ENCODE measurements at places on chromosomes 1 and 21. TPM values are rescaled to one million over a fixed set of nuclear protein-coding genes. Genes with fewer than 3 reads are reported as not detected.
A peak's percentile ranks its signal among the peaks of the same experiment; 100 is the strongest.

The NGF gene
- total RNA-seq: 1.3 TPM

The PDIK1L gene
- total RNA-seq: 3.1 TPM

The AMY2B gene
- 22.5 TPM for total RNA-seq

The UQCRH gene
- total RNA-seq: 341 TPM

DNA sequence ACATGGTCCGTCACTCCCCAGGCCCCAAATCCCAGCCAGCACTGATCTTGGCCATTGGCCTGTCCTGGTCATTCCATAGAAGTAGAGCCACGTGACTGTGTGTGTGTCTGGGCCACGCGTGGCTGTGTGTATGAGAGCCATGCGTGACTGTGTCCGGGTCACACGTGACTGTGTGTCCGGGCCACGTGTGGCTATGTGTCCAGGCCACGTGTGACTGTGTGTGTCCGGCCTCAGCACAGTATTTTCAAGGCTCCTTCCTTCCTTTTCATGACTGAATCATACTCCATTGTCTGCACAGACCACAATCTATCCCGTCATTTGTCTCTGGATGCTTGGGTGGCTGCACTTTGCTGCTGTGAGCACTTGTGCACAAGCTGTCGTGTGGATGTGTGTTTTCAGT, 67.4 kb downstream of the SKI start:
- H3K27ac ChIP-seq: no peak overlapping the region
- DNase-seq: no peak
- H3K27me3 ChIP-seq: no peaks in the 10 kb centered on the region

DNA sequence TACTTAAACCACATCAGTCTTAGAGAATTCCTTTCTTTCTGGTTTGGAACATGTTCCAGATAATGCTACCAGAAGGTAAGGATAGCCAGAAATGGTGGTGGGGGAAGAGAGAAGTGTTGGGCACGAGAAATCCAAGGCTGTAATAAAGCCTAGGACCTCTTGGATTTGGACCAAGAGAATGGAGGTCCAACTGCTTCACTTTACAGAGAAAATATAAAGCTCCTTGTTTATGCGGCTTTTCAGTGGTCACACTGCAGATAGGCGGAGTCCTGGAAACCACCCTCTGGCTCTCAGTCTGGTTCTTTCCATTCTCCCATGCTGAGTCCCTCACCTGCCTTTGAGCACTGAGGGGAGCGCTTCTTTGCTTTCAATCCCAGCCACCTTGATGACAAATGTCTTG, 87.8 kb downstream of the ADCY10 start:
- H3K4me1 ChIP-seq: no peaks in the 10 kb centered on the region
- no peaks in the 10 kb centered on the region for H3K36me3 ChIP-seq
- DNase-seq: no peak
- no peak overlapping the region for H3K4me3 ChIP-seq

GRCh38 chr1:45493116-45493697, 2.2 kb upstream of the TESK2 start:
- H3K36me3 ChIP-seq: no peaks in the 10 kb centered on the region
- no peaks in the 10 kb centered on the region for H3K27me3 ChIP-seq
- H3K4me1 ChIP-seq: peaks cover 19% of the 10 kb centered on the region

DNA sequence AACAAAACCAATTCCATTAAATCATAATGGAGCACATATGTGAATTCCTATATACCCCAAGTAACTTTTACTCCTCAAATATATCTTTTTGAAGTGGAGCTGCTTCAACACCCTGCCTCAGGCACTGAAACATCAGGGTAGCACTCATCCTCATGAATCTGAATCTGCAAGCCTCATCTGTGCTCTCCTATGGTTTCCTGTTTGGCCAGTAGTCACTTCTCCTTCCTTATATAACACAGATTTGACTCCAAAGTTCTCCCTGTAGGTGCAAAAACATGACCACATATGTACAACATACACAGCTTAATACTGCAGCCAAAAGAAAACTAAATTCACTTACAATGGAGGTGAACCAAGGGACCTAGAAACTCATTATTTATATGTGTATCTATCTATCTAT, 7.2 kb downstream of the TRIT1 start:
- peaks cover 5% of the 10 kb centered on the region for H3K36me3 ChIP-seq
- H3K4me3 ChIP-seq: no peak overlapping the region
- H3K27me3 ChIP-seq: no peaks in the 10 kb centered on the region
- H3K4me1 ChIP-seq: peaks cover 34% of the 10 kb centered on the region

GRCh38 chr1:109365642-109366204, 32.0 kb downstream of the SORT1 start:
- peaks cover 26% of the 10 kb centered on the region for H3K36me3 ChIP-seq
- peaks cover 68% of the 10 kb centered on the region for H3K4me1 ChIP-seq
- no peaks in the 10 kb centered on the region for H3K27me3 ChIP-seq
- DNase-seq: no peak

DNA sequence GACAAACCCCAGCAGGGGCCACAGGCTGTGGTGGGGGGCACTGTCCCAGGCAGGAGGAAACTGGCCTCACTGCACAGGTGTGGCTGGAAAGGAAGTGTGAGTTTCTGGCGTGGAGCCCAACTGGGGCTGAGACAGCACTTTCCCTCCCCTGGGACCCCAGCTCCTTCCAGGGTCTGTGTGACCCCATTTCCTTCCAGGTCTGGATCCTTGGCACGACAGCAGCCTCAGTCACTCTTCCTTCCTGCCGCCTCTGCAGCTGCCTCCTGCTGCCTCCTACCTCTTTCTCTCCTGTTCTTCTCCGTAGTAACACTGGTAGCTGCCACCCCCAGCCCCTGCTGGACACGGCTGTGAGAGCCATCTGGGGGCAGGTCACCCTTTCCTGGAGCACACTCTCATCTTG, 88.0 kb downstream of the SIK1 start:
- H3K4me3 ChIP-seq: no peak overlapping the region
- H3K4me1 ChIP-seq: peaks cover 25% of the 10 kb centered on the region
- H3K27me3 ChIP-seq: peaks cover 1% of the 10 kb centered on the region
- H3K36me3 ChIP-seq: no peaks in the 10 kb centered on the region

DNA sequence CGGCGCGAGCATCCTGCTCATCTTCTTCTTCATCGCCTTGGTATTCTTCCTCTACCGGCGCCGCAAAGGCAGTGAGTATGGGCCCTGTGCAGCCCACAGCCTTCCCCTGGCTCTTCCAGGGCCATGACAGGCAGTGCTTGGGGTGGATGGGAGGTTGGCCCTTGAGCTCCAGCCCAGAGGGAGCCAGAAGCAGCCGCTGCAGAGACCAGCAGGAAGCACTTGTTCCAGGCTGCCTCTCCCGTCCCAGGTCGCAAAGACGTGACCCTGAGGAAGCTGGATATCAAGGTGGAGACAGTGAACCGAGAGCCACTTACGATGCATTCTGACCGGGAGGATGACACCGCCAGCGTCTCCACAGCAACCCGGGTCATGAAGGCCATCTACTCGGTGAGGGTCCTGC, 87.3 kb upstream of the CD1D start:
- H3K4me3 ChIP-seq: no peak overlapping the region
- H3K27ac ChIP-seq: no peak overlapping the region
- no peaks in the 10 kb centered on the region for H3K4me1 ChIP-seq
- DNase-seq: no peak
- H3K36me3 ChIP-seq: peaks cover 8% of the 10 kb centered on the region
- H3K27me3 ChIP-seq: no peaks in the 10 kb centered on the region

DNA sequence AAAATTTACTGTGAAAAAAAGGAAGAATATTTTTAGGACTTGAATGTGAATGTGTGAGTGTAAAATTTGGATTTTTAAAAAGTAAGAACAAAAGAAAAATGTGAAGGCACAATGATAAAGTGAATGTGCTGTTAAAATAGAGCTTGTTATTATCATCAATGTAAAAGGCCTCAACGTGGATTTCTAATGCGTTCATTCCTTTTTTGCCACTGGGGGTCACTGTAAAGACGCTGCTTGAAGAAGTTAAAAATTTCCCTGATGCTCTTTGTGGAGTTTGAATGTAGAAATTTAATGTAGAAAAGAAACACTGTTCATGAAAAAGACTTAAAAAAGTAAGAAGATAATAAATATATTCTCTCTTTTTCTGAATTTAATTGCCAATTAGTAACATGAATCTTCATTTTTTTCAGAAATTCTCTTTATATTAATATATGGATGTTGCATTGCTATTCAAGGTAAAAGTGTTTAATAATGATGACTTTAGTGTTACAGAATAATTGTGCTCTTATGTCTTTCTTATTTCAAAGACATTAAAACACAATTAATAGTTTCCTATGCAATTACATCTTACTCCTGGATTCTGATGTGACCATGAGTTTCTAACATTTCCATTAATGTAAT, 161.5 kb downstream of the DNM3 start:
- H3K27me3 ChIP-seq: no peaks in the 10 kb centered on the region
- H3K36me3 ChIP-seq: no peaks in the 10 kb centered on the region
- H3K4me3 ChIP-seq: no peak overlapping the region
- H3K27ac ChIP-seq: no peak overlapping the region

GRCh38 chr1:202160377-202160940, at the start of gene PTPN7:
Gene PTPN7 (minus strand): TSS chr1:202160602. CDS start chr1:202159402, 1,200 bp downstream.
- H3K4me1 ChIP-seq: no peaks in the 10 kb centered on the region
- DNase-seq: no peak
- H3K36me3 ChIP-seq: no peaks in the 10 kb centered on the region
- H3K4me3 ChIP-seq: peak within 1 kb of the TSS; percentile 11
- no peak within 1 kb of the TSS for H3K27ac ChIP-seq

- H3K4me1 ChIP-seq: no peaks in the 10 kb centered on the region
- DNase-seq: peak; percentile 38
- H3K27ac ChIP-seq: no peak overlapping the region
- peaks cover 3% of the 10 kb centered on the region for H3K27me3 ChIP-seq
- H3K36me3 ChIP-seq: no peaks in the 10 kb centered on the region
- no peak overlapping the region for H3K4me3 ChIP-seq
These were observed 132.0 kb downstream of the FOXD2 start for GRCh38 chr1:47569681-47570470.

Data from psoas muscle (tissue), 8 donors.